Stimulated activated CD4-positive, alpha-beta T cell treated with anti-CD3 and anti-CD28 coated beads, Interleukin-12 subunit alpha, Interleukin-12 subunit beta, amount 100 ng/mL, for 48 hours (primary cell): ENCODE measurements at places on chromosomes 5 and 9.

GRCh38 chr5:98065261-98065909 is 708.1 kb upstream of the RGMB start:
- no peak for DNase-seq

- DNase-seq, result no peak
Observed at GRCh38 chr5:180296771-180297170, 4.9 kb upstream of the MAPK9 start.

DNA sequence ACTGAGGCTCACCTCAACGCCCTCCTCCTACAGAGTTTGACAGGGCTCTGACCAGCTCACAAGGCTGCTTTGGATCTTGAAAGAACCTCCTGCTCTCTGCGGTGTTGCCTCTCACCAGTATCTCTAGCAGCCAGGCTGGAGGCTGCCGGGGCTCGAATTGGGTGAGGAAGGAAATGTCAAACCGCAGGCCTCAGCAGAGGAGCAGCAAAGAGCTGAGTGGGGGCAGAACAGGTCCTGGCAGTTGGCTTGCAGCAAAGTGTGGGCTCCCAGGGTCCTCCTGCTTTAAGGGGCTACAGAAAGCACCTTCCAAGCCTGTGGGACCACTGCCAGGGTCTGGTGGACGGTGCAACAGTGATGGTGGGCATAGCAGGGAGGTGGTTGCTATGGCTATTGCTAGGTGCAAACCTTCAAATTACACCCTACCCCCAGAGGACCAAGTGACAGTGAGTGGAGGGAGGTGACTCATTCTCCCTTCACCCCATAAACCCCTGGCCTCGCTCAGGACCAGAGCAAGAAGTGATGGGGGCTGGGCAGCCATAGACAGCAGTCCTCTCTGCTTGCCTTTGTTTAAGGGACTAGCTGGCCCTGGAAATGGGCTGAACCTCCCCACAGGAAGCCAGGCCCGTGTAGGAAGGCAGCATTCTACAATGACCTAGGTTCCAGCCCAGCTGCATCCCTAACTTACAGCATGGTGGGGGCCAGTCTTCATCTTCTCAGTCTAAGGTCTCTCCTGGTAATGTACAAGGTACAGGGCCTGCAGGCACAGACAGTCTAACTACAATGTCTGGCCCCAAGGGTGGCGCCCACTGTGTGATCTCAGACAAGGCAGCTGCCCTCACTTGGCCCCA is 18.7 kb downstream of the LCP2 start:
- DNase-seq, result peak; percentile 84

DNA sequence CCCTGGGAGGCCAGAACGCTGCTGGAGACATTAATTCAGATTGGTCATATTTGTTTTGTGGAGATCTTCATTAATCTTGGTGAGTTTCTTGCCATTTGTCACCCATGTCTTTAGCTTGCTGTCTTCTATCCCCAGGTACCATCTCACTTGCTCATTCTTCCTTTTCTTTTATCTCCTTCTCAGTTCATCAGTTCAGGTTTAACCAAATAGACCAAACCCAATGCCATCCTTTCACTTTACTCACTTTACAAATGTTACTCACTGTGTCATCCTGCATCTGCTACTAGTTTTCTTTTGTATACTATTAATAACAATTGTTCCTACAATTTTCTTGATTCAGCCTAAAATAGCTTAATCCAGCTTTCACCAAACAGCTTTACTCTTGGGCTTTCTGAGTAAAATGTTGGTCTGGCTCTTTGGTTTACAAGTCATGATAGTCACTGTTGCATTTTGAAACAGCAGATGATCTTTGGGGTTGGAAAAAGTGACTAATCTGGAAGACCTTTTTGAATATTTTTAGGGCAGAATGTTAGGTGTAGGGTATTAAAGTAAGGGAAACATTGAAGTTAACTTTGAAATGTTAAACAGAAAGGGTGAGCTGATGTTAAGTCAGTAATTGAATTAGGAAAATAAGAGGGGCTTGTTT is 246.9 kb downstream of the ZSWIM6 start:
- no peak for DNase-seq

DNA sequence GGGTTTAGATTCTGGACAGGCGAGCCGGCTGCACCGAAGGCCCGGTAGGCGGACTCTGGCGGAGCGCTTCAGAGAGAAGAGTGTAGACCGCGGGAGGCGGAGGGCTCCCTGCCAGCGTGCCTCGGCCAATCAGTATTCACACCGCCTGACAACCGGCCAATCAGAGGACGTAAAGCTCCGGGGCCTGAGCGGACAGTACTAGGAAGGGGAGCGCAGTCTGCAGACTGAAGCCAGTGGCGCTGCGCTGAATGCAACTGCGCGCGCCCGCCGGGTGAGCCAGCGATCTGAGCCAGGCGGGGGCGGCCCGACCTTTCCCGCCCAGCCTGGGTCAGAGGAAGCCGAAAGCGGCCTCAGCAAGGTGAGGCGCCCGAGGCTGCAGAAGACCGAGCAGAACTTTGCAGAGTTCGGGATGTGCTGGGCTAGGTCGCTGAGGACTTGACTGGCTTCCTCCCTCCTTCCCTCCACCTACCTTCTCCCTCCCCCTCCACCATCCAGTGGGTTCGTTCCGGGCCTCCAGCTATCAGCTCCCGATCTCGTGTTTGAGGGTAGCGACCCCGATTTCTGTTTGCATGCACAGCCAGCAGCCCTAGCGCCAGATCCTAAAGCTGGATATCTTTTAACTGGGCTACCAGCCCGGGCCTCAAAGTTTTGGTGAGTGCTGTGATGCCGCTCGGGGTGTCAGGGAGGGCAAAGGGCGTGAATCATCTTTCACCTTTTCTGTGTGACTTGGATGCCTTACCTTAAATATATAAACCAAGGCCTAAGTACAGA is at the start of gene DMRT2:
DMRT2 (plus strand) TSS at position 233 of the 771 bp plus-strand sequence. CDS start 1,257 bp downstream, outside the sequence.
- no peak for DNase-seq

DNA sequence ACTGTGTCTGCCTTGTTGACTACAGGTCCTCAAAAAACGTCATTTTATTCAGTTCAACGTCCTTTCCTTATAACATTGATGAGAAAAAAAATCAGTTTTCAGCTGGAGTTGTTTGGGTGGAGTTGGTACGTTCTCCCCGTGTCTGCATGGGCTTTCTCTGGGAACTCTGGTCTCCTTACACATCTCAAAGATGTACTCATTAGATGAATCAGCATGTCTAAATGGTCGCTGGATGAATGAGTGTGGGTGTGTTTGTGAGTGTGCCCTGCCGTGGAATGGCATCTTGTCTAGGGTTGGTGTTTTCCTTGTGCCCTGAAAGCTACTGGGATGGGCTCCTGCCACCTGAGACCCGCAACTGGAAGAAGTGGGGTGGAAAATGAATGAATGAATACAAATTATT is 30.1 kb downstream of the EGR1 start:
- no peak for DNase-seq

DNA sequence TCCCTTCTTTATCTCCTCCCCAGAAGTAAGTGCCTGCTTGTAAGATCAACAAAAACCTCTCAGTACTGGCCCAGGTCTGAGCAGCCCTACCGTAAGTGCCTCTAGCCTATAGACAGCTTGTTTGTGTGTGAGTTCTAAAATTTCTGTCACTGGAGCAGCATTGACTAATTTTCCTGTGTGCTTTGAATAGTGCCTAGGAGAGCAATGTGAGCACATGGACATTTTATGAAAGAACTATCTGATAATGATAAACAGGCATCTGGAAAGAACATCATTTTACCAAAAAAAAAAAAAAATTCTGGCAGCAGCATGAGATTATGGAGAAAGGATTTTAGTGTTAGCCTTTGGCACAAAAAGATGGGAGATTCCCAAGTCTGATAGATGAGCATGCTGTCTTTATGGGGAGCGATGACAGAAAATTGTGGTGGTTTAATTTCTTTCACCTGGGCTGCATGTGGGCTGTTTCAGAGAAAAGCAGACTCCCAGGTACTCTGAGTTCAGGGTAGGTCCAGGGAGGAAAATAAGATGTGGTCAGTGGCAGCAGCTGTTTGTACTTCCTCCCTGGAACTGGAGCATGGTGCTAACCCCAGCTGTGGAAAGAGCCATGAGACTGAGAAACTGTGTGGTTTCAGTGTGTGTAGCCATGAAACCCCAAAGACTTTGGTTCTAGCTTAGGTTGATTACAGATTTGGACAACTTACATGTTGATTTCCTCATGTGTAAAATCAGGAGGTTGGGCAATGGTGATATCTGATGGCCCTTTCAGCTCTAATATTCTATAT is 419.9 kb downstream of the NTRK2 start:
- DNase-seq, result no peak
